Upper lobe of left lung (tissue), 6 donors: ENCODE measurements at places on chromosomes 2 and 18.

DNA sequence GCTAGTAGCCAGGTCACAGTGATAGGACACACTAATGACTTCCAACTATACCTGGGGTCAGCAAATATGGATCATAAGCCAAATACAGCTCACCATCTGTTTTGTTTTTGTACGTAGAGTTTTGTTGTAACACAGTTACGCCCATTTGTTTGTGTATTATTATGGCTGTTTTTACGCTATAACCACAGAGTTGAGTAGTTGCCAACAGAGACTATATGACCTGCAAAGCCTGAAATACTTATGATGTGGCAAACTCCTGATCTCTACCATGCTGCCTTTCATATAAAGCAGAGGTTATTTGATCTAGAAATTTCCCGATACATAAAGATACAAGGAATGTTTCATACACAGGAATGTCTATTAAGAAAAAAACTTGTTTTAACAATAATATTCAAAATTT lies 152.2 kb downstream of the HNMT start:
- DNase-seq: no peak

- DNase-seq: no peak
Measured at GRCh38 chr2:224893848-224894247, 148.4 kb downstream of the DOCK10 start.

GRCh38 chr2:64404002-64404731 lies 49.8 kb upstream of the LGALSL start:
- DNase-seq: peak; percentile 78

- DNase-seq: no peak
Measured at GRCh38 chr2:127418300-127419111, at the start of gene PROC. TSS of gene PROC (plus strand) at chr2:127418427. CDS start at chr2:127419943, 1,516 bp downstream.

DNA sequence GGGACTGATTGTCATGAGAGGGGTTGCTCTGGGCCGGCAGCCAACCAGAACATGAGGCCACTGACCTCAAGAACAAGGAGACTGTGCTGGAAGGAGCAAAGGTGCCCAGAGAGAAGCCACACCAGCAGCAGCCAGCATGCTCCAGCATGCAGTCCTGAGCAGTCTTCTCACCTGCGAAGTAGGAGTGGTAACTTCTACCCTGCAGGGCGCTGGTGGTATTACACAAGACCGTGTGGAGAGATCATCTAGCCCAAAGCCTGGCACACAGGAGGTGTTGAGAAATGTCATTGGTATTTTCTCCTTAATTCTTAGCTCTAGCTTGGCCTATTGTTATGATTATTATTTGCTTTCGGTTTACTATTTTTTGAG lies 132.7 kb downstream of the TSN start:
- no peak for DNase-seq

DNA sequence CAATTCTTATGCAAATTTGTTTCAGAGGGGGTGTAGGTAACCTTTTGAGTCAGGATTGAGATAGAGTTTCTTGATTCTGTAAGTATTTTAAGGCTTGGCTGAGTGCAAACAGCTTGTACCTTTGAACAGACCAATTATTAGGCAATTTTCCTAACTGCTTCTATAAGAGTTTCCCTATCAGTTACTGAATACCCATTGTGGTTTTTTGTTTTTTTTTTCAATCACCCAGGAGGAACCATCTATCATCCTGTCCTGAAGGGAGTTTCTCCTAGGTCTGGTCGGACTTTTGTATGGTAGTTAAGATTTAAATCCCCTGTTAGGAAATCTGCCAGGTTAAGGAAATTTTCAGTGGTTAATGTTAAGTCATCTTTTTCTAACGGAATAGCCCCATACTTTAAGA lies 319.4 kb upstream of the SLC39A10 start:
- DNase-seq: no peak

DNA sequence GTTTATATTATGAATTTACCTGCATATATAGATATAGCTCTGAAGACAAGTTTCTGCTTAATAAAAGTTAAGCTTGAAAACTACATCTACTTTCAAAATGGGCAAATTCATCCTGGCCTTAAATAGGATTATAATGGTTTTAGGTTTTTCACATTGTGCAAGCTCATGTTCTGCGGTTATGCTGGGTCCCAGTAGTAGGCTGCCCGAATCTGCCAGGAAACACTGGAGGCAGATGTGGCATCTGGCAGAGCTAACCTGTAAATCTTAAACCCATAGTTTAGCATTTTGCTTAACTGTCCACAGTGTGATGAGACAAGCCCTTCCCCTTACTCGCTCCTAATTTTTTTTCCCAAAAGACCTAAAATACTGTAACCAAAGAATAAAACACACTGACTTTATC lies 234.2 kb downstream of the TCF4 start:
- no peak for DNase-seq

GRCh38 chr18:12324991-12325725 lies 17.1 kb downstream of the TUBB6 start:
- peak; percentile 80 for DNase-seq

GRCh38 chr18:34219651-34220050 lies 5.1 kb downstream of the NOL4 start:
- no peak for DNase-seq

DNA sequence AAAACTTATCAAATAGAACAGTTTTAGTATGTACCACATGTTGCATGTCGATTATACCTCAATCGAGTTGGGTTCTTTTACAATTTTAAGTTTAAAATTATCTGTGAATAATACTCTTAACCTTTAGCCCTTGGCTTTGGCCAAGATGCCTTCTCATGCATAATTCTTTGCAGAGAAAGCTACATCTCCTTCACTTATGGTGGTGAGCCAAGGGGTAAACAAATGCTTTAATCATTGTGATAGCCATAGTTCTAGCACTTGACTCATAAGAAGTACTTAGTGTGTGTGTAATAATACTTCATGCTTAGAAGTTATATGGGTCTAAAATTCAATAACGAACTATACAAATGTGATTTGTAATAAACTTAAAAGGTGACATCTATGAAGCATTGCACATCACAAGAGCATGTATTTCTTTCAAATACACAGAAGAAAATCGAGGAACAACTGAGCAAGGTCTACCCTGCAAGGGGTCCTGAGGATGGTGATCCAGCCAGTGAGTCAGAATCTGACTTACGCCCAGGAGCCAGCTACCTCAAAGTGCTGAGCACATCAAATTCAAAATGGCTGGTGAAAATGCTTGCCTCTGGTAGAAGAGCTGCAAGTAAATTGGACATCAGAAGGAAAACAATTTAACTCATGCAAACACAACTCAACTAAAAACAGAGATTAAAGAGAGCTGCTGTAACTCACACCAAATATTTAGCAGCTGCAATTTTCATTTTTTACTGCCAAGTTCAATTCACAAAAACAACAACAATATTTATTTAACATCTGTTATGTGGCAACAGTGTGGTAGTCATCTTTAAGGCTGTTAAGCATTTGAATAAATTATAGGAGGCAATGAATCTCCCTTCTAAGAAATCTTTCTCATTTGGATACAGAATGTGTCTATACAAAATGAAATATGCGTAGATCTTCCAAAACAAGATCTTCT lies 23.8 kb upstream of the TTC39C start:
- no peak for DNase-seq

- DNase-seq: no peak
Measured at GRCh38 chr18:43534511-43534910, 257.2 kb upstream of the SYT4 start.
